ENCODE measurements at places on chromosomes 13 and 19. TPM values are rescaled to one million over a fixed set of nuclear protein-coding genes. Genes with fewer than 3 reads are reported as not detected.

The CGB3 gene
- not detected for polyA plus RNA-seq

The SLC1A6 gene
- polyA plus RNA-seq, result not detected

The PRSS57 gene
- polyA plus RNA-seq, result not detected

The ZNF534 gene
- polyA plus RNA-seq, result 0.41 TPM

The COMP gene
- polyA plus RNA-seq, result 0.68 TPM

The MCF2L gene
- polyA plus RNA-seq, result 20.1 TPM

The HCST gene
- polyA plus RNA-seq, result 13.8 TPM

The RFX2 gene
- 2.8 TPM for polyA plus RNA-seq

The RAB3A gene
- polyA plus RNA-seq, result 1.9 TPM

The SIGLEC8 gene
- polyA plus RNA-seq, result not detected

GRCh38 chr19:29831041-29831548 is 19.3 kb downstream of the CCNE1 start:
- no peaks in the 10 kb centered on the region for H3K4me1 ChIP-seq
- H3K27ac ChIP-seq, result no peak overlapping the region
- H3K4me3 ChIP-seq, result no peak overlapping the region
- no peaks in the 10 kb centered on the region for H3K27me3 ChIP-seq

DNA sequence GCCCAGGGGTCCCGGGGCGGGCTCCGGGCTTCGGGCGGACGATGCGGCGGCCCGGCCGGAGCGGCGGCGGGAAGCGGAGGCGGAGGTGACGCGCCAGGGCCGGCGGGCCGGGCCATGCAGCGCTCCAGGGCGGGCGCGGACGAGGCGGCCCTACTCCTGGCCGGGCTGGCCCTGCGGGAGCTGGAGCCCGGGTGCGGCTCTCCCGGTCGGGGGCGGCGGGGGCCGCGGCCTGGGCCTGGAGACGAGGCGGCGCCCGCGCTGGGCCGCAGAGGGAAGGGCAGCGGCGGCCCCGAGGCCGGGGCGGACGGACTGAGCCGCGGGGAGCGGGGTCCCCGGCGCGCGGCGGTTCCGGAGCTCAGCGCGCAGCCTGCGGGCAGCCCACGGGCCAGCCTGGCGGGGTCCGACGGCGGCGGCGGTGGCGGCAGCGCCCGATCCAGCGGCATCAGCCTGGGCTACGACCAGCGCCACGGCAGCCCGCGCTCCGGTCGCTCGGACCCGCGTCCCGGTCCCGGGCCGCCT is 362 bp downstream of the WTIP start:
- peaks cover 23% of the 10 kb centered on the region for H3K27me3 ChIP-seq
- H3K36me3 ChIP-seq, result no peaks in the 10 kb centered on the region
- no peak for DNase-seq
- no peak overlapping the region for H3K27ac ChIP-seq
- peak overlapping the region; percentile 42 for H3K4me3 ChIP-seq

DNA sequence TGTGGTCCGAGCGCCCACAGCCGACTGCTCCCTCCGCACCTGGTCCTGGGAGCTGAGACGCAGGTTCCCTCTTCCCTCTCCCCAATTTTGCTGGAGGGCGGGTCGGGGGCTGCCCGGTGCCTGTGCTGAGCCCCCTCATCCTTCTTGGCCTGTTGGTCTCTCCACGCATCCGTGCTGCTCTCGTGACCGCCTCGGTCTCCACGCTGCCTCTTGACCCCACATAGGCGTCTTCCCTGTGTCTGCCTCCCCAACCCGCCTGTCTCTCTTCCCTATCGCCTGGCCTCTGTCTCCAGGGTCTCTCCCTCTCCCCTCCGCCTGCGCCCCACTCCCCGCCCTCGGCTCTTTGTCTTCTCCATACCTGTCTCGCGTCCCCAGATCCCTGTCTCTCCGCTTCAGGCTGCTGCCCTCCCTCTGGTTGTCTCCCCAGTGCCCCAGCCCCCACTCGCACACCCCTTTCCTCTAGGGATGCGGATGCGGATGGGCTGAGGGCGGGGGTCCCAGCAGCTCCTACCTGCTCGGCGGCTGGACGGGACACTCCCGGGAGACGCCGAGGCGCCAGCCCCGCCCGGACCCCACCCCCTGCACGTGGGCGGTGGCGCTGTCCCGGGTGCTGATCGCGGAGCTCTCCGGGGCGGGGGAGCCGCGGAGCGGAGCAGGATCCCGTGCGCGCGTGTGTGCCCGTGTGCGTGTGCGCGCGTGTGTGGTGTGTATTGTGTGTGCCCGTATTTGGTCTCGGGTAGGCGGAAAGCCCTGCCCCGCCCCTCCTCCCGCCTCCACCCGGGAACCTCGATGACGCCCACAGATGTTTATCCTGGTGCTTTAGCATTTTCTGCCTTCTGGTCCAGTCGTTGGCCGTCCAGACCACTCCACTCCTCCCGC is at the start of gene SYT5:
Gene SYT5, minus strand, starts transcription at position 684 of the 879 bp plus-strand sequence. CDS start 1,248 bp downstream, outside the sequence.
- peak; percentile 62 for DNase-seq
- peaks cover 5% of the 10 kb centered on the region for H3K4me1 ChIP-seq
- peak within 1 kb of the TSS; percentile 21 for H3K27ac ChIP-seq

DNA sequence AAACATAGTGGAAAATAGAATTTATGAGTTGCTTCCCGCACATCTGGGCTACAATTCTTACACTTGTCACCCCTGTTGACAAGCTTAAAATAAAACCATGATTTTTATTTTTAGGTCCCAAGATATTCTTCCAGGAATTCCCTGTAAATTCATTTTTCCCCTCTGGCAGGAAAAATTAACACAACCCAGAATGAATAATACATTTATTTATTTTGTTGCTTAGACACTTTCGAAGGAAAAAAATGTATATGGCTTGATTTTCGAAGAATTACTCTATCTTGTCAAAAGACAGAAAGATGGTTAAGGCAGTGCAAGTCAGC is 74.4 kb downstream of the LHFPL6 start:
- H3K36me3 ChIP-seq, result no peaks in the 10 kb centered on the region
- DNase-seq, result no peak
- H3K27me3 ChIP-seq, result no peaks in the 10 kb centered on the region

DNA sequence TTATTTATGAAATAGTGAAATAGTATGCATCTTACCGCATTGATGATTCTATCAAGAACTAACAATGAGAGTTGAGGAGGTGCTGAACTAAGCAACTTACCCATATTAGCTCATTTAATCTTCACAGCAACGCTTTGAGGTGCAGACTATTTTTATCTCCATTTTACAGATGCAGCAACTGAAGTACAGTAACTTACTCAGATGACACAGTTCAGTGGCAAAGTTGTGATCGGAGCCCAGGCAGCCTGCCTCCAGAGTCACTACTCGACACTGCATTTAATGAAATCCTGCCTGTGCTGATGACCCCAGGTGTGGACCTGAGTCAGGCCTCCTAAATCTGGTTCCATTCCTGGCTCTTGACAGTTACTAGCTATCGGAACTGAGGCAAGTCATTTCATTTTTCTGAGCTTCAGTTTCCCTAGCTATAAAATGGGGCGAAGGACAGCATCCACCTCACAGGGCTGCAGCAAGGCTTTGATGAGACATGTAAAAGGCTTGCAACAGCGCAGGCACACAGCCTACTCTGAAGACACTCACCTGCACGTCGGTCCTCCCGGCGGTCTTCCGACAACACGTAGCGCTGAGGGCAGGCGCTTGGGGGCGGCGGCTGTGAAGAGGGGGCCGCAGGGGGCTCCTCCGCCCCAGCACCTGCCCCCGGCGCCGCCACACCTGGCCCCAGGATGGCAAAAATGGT is 1.5 kb downstream of the MYPOP start:
- DNase-seq, result no peak
- peaks cover 3% of the 10 kb centered on the region for H3K36me3 ChIP-seq
- no peaks in the 10 kb centered on the region for H3K27me3 ChIP-seq
- H3K4me1 ChIP-seq, result no peaks in the 10 kb centered on the region

GRCh38 chr13:87356314-87356713 is 314.9 kb upstream of the SLITRK5 start:
- no peak overlapping the region for H3K4me3 ChIP-seq
- no peaks in the 10 kb centered on the region for H3K36me3 ChIP-seq
- DNase-seq, result no peak
- no peaks in the 10 kb centered on the region for H3K27me3 ChIP-seq
- no peaks in the 10 kb centered on the region for H3K4me1 ChIP-seq

GRCh38 chr19:53866865-53867224 is 838 bp upstream of the MYADM start:
- H3K4me1 ChIP-seq, result peaks cover 7% of the 10 kb centered on the region
- DNase-seq, result no peak
- H3K36me3 ChIP-seq, result no peaks in the 10 kb centered on the region
- no peaks in the 10 kb centered on the region for H3K27me3 ChIP-seq

- H3K27ac ChIP-seq, result no peak overlapping the region
- no peaks in the 10 kb centered on the region for H3K27me3 ChIP-seq
- H3K4me3 ChIP-seq, result peak overlapping the region; percentile 82
- H3K4me1 ChIP-seq, result peaks cover 21% of the 10 kb centered on the region
- no peak for DNase-seq
These were observed 1.6 kb upstream of the TIMM13 start for GRCh38 chr19:2428756-2429711.

- H3K4me3 ChIP-seq, result no peak overlapping the region
- H3K27ac ChIP-seq, result peak overlapping the region; percentile 93
- H3K4me1 ChIP-seq, result peaks cover 27% of the 10 kb centered on the region
- peak; percentile 23 for DNase-seq
These were observed 409 bp downstream of the FOSB start for GRCh38 chr19:45468159-45468651.

- no peak overlapping the region for H3K4me3 ChIP-seq
- peaks cover 7% of the 10 kb centered on the region for H3K4me1 ChIP-seq
- H3K27me3 ChIP-seq, result no peaks in the 10 kb centered on the region
- no peak overlapping the region for H3K27ac ChIP-seq
- peak; percentile 41 for DNase-seq
These were observed 62.5 kb downstream of the RFX2 start for GRCh38 chr19:6047741-6048251.

- no peaks in the 10 kb centered on the region for H3K27me3 ChIP-seq
- H3K4me1 ChIP-seq, result peaks cover 3% of the 10 kb centered on the region
- DNase-seq, result no peak
- no peaks in the 10 kb centered on the region for H3K36me3 ChIP-seq
- no peak overlapping the region for H3K4me3 ChIP-seq
These were observed 20.8 kb downstream of the TCF3 start for GRCh38 chr19:1631557-1632100.

GRCh38 chr13:28550091-28550490 is 55.2 kb upstream of the FLT1 start:
- no peak overlapping the region for H3K27ac ChIP-seq
- peaks cover 12% of the 10 kb centered on the region for H3K4me1 ChIP-seq
- H3K4me3 ChIP-seq, result no peak overlapping the region
- no peaks in the 10 kb centered on the region for H3K27me3 ChIP-seq

DNA sequence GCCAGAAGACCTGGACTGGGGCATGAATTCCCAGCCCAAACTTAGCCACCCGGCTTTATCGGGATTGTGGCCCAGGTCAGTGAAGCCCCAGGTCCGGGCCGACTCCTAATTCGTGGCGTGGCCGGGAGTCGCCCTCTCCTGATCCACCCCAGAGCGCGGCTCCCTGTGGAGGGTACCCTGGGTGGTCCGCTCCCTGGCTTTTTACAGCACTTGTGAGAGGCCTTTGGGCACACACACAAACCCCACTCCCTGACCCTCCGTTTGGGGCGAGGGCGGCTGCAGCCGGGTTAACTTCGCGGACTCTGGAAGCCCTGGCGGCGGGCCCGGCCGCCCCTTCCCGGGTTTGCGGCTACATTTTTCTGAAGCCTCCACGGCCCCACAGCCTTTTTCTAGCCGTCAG is 56.4 kb downstream of the ZNF568 start:
- H3K4me3 ChIP-seq, result peak overlapping the region; percentile 58
- H3K27ac ChIP-seq, result peak overlapping the region; percentile 83
- H3K4me1 ChIP-seq, result peaks cover 3% of the 10 kb centered on the region
- no peak for DNase-seq

DNA sequence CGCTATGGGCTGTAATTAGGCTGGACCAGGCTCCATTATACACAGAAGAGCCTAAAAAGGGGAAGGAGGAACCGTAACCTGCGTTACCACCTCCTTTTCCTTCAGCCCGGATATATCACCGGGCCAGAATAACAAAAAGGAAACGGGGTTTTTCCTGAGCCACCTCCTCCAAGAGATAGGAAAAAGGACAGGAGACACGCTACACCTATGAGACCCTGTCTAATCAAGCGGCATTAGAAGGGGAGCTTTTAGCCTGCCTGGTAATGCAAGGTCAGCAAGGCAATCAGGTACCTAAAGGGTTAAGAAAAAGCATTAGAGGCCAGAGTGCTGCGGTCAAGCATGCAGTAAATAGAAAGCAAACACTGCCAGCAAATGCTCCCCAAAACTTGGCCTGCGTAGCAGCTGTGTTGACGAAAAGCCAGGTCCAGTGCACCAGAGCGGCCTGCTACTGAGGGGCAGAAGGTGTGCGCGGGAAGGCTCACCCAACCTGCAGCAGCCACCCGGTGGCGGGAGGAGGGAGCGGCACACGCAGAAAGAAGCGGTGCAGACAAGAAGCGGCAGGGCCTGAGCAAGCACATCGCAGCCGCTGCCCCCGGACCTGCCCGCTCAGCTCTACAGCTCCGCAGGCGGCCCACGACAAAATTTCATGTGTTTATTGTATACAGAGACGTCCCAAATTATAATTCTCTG is 1466.1 kb downstream of the UQCRFS1 start:
- no peak for DNase-seq
- no peaks in the 10 kb centered on the region for H3K27me3 ChIP-seq
- H3K4me3 ChIP-seq, result no peak overlapping the region
- no peaks in the 10 kb centered on the region for H3K4me1 ChIP-seq

DNA sequence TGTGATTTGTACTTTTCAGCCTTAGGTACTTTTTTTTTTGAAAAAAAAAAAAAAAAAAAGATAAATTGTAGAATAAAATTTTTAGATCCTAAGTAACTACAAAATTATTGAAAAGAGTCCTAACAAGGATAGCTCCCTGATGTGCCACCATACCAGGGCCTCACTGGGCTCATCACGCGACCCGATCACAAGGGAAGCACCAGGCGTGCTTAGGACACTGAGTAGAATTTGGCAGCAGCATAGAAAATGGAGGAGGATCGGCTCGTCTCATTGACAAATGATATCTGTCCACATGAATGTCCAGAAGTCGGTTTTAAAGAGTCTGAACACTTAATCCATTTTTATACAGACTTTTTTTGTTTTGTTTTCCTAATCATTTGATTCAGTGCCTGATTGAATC is 179.0 kb downstream of the STK24 start:
- no peaks in the 10 kb centered on the region for H3K4me1 ChIP-seq
- H3K27me3 ChIP-seq, result no peaks in the 10 kb centered on the region
- no peak overlapping the region for H3K4me3 ChIP-seq
- DNase-seq, result no peak

GRCh38 chr13:113121928-113122471 is 599 bp upstream of the F10 start:
- H3K27ac ChIP-seq, result no peak overlapping the region
- DNase-seq, result no peak
- H3K36me3 ChIP-seq, result peaks cover 27% of the 10 kb centered on the region
- no peaks in the 10 kb centered on the region for H3K4me1 ChIP-seq

DNA sequence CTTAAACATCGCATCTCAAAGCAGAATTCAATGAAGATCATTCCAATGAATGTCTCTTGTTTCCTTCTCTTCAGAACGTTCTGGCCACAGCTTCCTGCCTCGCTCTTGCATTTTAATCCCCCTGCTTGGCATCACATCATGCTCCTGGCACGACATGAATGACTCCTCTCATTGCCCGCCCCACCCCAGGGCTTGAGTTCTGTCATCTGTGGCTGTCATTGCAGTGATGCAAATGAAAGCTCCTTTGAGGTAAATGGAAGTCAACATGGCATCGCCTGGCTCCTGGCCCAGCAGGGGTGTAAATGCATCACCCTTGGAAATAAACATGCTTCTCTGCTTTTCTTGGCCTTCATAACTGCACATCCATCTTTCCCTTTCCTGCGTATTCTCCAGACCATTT is 48.6 kb downstream of the SCEL start:
- no peaks in the 10 kb centered on the region for H3K36me3 ChIP-seq
- H3K27ac ChIP-seq, result no peak overlapping the region
- no peak overlapping the region for H3K4me3 ChIP-seq
- no peaks in the 10 kb centered on the region for H3K4me1 ChIP-seq
- H3K27me3 ChIP-seq, result no peaks in the 10 kb centered on the region

GRCh38 chr19:16106121-16106520 is 5.6 kb upstream of the RAB8A start:
- H3K4me1 ChIP-seq, result no peaks in the 10 kb centered on the region
- no peak overlapping the region for H3K27ac ChIP-seq
- no peaks in the 10 kb centered on the region for H3K27me3 ChIP-seq
- H3K36me3 ChIP-seq, result peaks cover 6% of the 10 kb centered on the region

All from small intestine (tissue), 16 donors.